PC-3 (cell line): ENCODE measurements at places on chromosomes 4 and X. TPM values are rescaled to one million over a fixed set of nuclear protein-coding genes. Genes with fewer than 3 reads are reported as not detected.
A peak's percentile ranks its signal among the peaks of the same experiment; 100 is the strongest.

GRCh38 chr4:52006887-52007286, 13.3 kb downstream of the LRRC66 start:
- no peak for DNase-seq
- no peak overlapping the region for H3K27ac ChIP-seq
- H3K27me3 ChIP-seq = no peaks in the 10 kb centered on the region
- no peaks in the 10 kb centered on the region for H3K36me3 ChIP-seq
- H3K4me3 ChIP-seq = no peak overlapping the region

DNA sequence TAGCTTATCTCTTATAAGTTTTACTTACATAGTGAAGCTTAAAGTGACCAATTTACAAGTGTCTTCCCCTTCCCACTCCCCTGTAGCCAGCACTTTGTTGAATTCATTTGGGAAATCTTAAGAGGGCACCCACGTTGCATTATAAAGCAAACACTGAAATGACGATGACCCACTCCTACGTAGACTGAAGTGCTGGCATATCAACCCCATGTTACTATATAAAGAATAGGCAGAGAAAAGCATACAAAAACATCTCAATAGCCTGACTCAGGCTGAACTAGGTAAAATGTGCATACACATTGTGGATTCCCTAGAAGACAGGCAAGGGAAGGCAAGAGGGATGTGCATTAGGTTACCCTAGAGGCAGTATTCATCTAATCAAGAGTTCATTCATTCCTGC, 313.4 kb downstream of the TENM3 start:
- no peak for DNase-seq
- no peaks in the 10 kb centered on the region for H3K27me3 ChIP-seq
- H3K4me3 ChIP-seq = no peak overlapping the region
- no peaks in the 10 kb centered on the region for H3K36me3 ChIP-seq
- no peak overlapping the region for H3K27ac ChIP-seq
- H3K4me1 ChIP-seq = no peaks in the 10 kb centered on the region

GRCh38 chrX:43450355-43450754, 205.7 kb upstream of the MAOA start:
- H3K27ac ChIP-seq = no peak overlapping the region
- no peaks in the 10 kb centered on the region for H3K36me3 ChIP-seq
- H3K4me3 ChIP-seq = no peak overlapping the region
- H3K4me1 ChIP-seq = no peaks in the 10 kb centered on the region
- H3K27me3 ChIP-seq = no peaks in the 10 kb centered on the region

GRCh38 chrX:110055616-110056015, 52.7 kb downstream of the TMEM164 start:
- no peak overlapping the region for H3K4me3 ChIP-seq
- DNase-seq = no peak
- no peak overlapping the region for H3K27ac ChIP-seq
- H3K4me1 ChIP-seq = peaks cover 5% of the 10 kb centered on the region; the same call in 1 of the 2 replicates
- no peaks in the 10 kb centered on the region for H3K36me3 ChIP-seq

GRCh38 chrX:130669233-130669632, 233.8 kb downstream of the ENOX2 start:
- H3K4me3 ChIP-seq = no peak overlapping the region
- DNase-seq = peak; percentile 11
- H3K27ac ChIP-seq = no peak overlapping the region
- H3K27me3 ChIP-seq = no peaks in the 10 kb centered on the region

DNA sequence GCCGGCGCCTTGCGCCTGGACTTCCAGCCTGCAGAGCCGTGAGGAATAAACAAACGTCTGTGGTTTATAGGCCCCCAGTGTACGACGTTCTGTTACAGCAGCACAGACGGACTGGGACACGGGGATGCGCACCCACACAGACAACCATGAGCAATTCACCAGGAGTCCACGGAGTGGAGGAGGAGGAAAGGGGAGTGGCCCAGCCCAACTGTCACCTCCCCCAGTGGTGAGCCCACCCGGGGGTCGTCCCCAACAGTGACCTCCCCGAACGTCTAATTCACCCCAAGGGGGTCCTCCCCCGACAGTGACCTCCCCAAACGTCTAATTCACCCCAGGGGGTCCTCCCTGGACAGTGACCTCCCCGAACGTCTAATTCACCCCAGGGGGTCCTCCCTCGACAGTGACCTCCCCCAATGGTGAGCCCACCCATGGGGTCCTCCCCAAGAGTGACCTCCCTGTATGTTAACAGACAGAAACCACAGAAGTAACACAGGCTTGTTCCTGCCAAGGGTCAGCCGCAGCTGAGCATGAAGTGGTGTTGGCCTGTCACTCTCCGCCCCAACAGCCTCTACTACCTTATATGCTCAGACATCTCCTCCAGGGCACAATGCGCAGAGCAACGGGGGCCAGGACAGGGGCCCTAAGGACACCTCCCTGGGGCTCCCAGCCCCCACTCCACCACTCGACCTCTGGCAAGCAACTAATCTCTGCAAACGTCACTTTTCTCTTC, 6.2 kb downstream of the GAK start:
- no peak for DNase-seq
- no peaks in the 10 kb centered on the region for H3K36me3 ChIP-seq
- no peak overlapping the region for H3K4me3 ChIP-seq
- no peak overlapping the region for H3K27ac ChIP-seq

- no peaks in the 10 kb centered on the region for H3K27me3 ChIP-seq
- no peak for DNase-seq
- no peaks in the 10 kb centered on the region for H3K36me3 ChIP-seq
- no peak overlapping the region for H3K27ac ChIP-seq
These were observed 199.5 kb upstream of the UGT8 start for GRCh38 chr4:114399105-114399504.

GRCh38 chr4:791898-792625, 33.9 kb downstream of the CPLX1 start:
- DNase-seq = peak; percentile 14
- H3K4me3 ChIP-seq = peak overlapping the region; percentile 50
- peaks cover 13% of the 10 kb centered on the region for H3K27me3 ChIP-seq
- H3K27ac ChIP-seq = no peak overlapping the region
- H3K4me1 ChIP-seq = no peaks in the 10 kb centered on the region
- no peaks in the 10 kb centered on the region for H3K36me3 ChIP-seq

DNA sequence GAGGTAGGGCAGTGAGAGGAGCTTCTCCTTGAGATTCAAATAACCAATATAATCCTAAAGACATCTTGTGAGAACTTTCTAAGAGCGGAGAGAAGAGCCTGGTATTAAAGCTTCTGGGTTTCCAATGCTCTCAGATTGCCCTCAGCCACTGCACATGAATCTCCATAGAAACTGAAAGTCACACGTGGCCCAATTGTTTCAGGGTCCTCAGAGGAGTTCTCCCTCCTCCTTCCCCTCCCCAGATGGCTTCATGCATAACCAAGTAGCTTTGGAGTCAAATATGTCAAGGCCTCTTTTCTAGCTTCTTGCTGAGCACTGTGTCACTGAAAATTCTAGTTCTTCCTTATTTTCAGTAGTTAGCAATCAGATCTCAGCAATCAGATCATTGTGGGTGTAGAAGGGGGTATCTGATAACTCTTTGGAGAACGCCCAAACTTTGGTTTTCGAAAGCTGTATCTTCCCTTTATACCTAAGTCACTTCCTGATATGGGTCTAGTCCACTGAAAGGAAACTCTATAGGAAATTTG, 2.2 kb downstream of the BTK start:
- no peaks in the 10 kb centered on the region for H3K36me3 ChIP-seq
- no peaks in the 10 kb centered on the region for H3K4me1 ChIP-seq
- no peak for DNase-seq
- no peaks in the 10 kb centered on the region for H3K27me3 ChIP-seq

DNA sequence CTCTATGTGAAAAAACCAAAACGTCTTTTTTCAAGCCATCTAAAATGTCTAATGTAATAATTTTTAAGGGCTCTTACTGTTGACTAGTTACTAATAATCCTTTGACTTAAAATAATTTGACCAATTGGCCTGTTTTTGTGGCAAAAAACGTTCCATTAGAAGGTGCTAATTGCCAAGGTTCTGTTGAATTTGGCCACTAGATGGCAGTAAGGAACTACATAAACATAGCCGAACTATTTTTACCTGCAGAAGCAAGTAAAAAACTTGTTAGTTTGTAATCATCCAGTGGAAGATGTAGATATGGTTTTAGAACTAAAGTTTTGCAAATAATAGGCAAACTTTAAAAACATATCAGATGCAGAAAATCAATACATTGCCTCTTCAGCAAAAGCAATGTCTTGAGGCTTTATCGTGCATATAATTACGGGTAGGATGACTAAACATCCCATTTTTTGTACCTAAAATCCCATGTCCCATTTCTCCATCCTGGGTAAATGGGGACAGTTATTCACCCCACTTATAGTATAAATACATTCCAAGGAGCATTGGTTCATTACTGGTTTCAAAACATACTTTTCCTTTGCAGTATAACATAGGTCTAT, 57.6 kb downstream of the PROM1 start:
- H3K27me3 ChIP-seq = no peaks in the 10 kb centered on the region
- H3K36me3 ChIP-seq = no peaks in the 10 kb centered on the region
- DNase-seq = peak; percentile 78
- no peak overlapping the region for H3K27ac ChIP-seq
- peaks cover 36% of the 10 kb centered on the region for H3K4me1 ChIP-seq
- no peak overlapping the region for H3K4me3 ChIP-seq

DNA sequence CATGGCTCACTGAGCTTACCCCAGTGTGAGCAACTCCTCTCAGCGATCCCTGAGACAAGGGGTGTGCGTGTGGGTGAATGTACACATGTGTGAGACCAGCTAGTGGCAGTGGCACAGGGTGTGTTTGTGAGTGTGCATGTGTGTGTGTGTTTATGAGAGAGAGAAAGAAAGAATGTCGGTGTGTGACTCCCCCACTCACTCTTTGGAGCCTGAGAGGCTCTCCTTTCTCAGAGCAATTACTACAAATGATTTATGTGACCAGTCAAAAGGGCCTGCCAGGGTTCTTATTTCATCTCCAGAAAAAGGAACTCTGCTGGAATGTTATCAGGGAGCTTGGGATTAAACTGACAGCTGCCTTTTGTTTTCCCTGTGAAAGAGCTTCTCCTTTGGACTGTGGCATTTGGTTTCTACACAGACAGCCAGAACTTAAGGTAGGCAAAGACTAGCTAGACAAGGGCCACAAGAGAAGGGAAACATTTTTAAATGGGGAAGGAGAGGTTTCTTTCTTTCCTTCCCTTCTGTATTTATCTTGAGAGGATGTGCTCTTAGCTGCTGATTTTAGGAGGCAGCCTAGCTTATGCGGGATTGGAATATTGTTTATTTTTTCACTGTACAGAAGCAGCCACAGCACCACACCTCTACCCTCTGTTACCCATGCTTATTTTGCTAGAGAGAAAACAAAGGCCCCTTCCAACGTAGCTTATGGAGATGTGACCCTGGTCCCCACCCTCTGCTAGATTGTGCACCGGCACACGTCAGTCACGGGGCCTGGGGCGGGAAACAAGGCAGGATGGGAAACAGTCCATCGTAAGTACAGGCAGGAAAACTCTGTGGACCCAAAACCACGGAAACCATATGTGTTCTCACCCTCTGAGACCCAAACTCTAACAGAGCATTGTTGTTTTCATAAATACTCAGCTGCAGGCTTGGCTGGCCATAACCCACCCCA, 143.5 kb downstream of the MGST2 start:
- H3K4me3 ChIP-seq = no peak overlapping the region
- DNase-seq = no peak
- no peaks in the 10 kb centered on the region for H3K27me3 ChIP-seq
- no peak overlapping the region for H3K27ac ChIP-seq
- H3K4me1 ChIP-seq = peaks cover 2% of the 10 kb centered on the region

DNA sequence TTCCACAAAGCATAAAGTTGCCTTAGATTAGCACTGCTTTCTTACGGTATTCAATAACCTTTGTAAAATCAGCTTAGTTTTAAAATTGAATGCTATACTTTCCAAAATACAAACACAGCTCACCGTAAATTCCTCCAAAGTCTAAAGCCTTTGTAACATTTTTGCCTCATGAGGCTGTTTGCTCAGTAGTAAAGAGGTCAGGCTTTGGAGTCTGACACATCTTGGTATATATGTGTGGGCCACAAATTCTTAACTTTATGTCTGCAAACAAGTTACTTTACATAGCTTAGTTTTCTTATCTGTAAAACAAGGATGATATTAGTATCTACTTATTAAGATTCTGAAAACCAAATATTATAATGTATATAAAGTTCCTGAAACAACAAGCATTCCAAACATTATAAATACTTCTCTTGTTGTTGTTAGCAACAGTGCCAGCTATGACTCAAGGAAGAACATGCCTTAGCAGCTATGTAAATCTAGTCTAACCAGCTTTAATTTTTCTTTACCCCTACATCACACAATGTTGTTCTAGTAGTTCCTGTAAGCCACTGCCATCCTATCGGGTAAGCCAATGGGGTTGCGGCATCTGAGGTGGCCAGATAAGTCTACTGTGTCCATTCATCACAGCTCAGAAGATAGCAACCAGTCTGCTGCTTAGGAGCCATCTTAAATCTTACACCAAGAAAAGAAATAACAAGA, 709.0 kb downstream of the KLHL13 start:
- peak; percentile 1 for DNase-seq
- no peak overlapping the region for H3K4me3 ChIP-seq
- no peaks in the 10 kb centered on the region for H3K27me3 ChIP-seq
- H3K36me3 ChIP-seq = no peaks in the 10 kb centered on the region

- H3K27me3 ChIP-seq = peaks cover 21% of the 10 kb centered on the region
- no peak overlapping the region for H3K27ac ChIP-seq
- no peaks in the 10 kb centered on the region for H3K36me3 ChIP-seq
- no peak overlapping the region for H3K4me3 ChIP-seq
- no peak for DNase-seq
These were observed 110.8 kb downstream of the GBA3 start for GRCh38 chr4:22803512-22803911.

- no peak overlapping the region for H3K27ac ChIP-seq
- peaks cover 21% of the 10 kb centered on the region for H3K27me3 ChIP-seq
These were observed 191.1 kb upstream of the ETNPPL start for GRCh38 chr4:108953941-108954340.

- H3K4me1 ChIP-seq = peaks cover 5% of the 10 kb centered on the region; the same call in 1 of the 2 replicates
- H3K4me3 ChIP-seq = no peak overlapping the region
- H3K27ac ChIP-seq = no peak overlapping the region
- no peak for DNase-seq
- H3K36me3 ChIP-seq = no peaks in the 10 kb centered on the region
These were observed 30.8 kb upstream of the SCOC start for GRCh38 chr4:140342620-140343019.

DNA sequence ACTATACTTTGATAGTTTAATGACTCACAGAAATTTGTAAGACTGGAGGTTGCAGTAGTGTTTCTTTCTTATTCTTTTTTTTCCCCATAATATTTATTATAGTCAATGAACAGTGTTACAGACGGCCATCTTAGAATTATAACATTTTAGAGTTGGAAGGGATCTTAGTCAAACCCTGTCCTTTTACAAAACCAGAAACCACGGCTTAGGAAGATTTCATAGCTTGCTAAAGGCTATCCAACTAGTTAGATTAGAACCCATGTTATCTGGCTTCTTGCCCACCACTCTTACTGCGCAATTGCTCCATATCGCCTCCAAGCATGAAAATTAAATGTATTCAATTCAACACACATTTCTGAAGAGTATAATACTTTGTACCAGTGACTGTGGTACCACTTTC, 1.1 kb downstream of the XIAP start:
- H3K4me1 ChIP-seq = peaks cover 11% of the 10 kb centered on the region
- no peaks in the 10 kb centered on the region for H3K36me3 ChIP-seq
- peak overlapping the region; percentile 90 for H3K4me3 ChIP-seq
- H3K27me3 ChIP-seq = no peaks in the 10 kb centered on the region

DHX15 gene
- 201 and 229 TPM in 2 replicates for total RNA-seq

ZIC3 gene
- total RNA-seq = not detected in 2 replicates

CYBB gene
- total RNA-seq = 0.40 and 0.46 TPM in 2 replicates

SYNPO2 gene
- total RNA-seq = 0.04 and 0.06 TPM in 2 replicates

ODAM gene
- total RNA-seq = not detected in 2 replicates

TLR2 gene
- 7.1 and 8.7 TPM in 2 replicates for total RNA-seq

GBA3 gene
- not detected in 2 replicates for total RNA-seq

ADH7 gene
- total RNA-seq = not detected in 2 replicates

PFKFB1 gene
- total RNA-seq = 0.22 and 1.1 TPM in 2 replicates

STIM2 gene
- total RNA-seq = 15.5 and 16.9 TPM in 2 replicates

PIM2 gene
- total RNA-seq = 24.1 and 25.6 TPM in 2 replicates

ANKRD17 gene
- total RNA-seq = 51.2 and 64.4 TPM in 2 replicates
